ENCODE measurements at places on chromosomes 11 and 22. TPM values are rescaled to one million over a fixed set of nuclear protein-coding genes. Genes with fewer than 3 reads are reported as not detected.

Gene MUC5AC
- polyA plus RNA-seq: 0.18 TPM

- no peak for DNase-seq
Measured at GRCh38 chr11:46834821-46835220, 11.3 kb downstream of the CKAP5 start.

DNA sequence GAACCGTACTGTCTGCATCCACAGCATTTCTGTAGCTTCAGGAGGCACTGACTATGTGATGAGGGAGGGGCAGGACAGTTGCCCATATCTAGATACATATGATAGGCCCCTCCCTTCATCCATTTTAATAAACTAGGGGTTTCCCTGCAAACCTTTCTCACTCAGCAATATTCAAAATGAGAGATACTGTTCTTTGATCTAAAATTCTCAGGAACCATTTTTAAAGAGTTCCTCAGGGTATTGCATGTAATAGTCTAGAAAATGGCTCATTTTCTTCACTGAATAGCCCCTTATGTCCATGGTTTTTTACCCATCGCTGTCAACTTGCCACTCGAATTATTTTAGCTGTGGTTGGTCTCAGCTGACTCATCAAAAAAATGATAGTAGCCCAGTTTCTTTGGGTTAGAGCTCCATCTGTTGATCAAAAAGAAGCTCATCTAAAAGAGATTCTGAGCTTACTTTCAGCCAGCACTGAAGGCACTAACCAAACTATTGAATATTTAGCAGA, 37.0 kb upstream of the DNAJB7 start:
- peak; percentile 49 for DNase-seq

- no peak for DNase-seq
Measured at GRCh38 chr11:128678024-128678423, 15.8 kb upstream of the FLI1 start.

DNA sequence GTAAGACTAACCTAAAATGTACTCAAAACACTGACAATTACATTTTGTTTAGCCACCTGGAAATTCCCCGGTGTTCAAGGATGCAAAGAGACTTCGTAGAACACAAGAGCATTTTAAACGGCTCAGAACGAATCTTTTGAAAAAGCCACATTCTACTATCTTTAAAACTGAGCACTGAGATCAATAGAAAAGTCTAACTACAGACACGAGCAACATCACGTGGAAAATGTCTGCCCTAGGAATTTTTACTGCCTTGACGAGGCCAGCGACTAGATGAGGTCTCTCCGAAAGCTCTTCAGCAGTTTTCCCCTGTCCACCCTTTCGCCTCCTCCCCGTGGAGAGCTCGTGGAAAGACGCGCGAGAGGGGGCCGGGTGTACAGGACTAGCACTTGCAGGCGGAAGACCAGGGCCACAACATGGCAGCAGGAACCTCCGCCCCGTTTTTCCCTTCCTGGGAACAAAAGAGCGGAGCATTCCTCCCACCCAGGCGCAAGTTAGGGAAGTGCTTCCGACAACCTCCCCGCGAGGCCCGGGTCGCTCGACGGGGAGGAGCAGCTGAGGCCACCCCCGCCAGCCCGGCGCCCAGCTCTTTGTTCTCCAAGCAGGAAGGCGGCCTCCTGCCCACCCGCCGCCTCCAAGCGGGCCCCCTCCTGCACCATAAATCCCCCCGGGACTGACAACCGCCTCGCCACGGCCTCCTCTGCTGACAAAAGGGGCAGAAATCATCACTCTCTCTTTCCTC, 1.1 kb downstream of the EIF4G2 start:
- peak; percentile 45 for DNase-seq
